ENCODE measurements at places on chromosomes 7 and 10. TPM values are rescaled to one million over a fixed set of nuclear protein-coding genes. Genes with fewer than 3 reads are reported as not detected.

GRCh38 chr7:107224374-107225223 is 55.8 kb downstream of the HBP1 start:
- no peak for DNase-seq

DNA sequence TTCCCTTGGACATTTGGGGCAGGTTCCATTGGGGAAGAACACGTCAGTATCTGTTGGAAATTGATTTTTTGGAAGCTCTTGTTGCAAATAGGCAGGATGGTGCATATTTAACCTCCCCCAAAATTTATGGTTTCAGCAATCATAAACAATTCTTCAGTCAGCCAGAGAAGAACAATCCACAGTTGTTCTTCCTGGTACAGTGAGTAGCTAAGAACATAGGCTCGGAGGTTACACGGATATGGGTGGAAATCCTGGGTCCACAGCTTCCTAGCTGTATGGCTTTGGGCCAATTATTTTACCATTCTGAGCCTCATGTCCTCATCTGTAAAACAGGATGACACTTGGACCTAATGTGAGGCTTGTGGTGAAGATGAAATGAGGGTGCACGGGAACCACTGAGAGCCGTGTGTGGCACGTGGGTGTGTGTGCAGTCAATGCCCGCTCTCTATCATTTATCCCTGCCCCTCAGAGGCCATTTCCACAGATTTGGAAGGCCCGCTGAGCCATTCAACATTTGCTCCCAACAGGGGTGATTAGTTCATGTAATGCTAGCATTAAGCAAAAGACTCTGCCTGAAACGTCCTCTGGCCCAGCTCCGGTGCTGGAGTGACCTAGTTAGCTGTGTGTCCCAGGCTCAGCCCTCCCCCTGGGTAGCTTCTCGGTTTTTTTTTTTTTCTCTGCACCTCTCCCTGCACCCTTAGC is 9.7 kb downstream of the CAMK1D start:
- no peak for DNase-seq

DNA sequence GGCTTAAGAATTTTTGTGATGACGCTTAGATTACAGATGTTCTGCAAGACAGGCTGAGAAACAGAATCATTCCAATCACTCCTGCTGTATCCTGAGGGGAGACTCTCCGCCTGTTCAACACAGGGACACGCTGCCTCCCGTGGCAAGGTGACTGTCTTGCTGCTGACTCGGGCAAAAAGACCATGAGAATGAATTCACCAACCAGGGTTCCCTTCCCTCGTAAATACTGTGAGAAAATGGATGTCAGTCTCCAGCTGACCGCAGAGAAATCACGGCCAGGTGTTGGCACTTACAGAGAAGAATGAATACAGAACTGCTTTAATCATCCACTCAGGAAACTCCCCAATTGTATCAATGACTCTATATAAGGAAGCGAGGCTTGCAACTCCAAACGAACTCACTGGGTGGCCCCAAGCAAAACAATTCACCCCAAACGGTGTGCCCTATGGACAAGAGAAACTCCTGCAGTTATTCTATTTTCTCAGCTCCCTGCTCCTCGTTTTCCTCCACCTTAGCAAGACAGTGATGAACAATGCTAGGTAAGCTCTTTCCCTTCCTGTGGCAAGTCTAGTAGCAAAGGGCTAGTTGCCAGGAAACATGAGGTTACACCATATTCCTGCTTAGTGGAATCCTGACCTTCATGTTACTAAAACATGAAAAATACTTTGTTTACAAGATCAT is 22.8 kb downstream of the GNA12 start:
- DNase-seq = peak; percentile 50

AGMO gene
- polyA plus RNA-seq = 0.10 TPM

GRCh38 chr10:96986200-96986856 is 154.2 kb downstream of the LCOR start:
- DNase-seq = no peak

DNA sequence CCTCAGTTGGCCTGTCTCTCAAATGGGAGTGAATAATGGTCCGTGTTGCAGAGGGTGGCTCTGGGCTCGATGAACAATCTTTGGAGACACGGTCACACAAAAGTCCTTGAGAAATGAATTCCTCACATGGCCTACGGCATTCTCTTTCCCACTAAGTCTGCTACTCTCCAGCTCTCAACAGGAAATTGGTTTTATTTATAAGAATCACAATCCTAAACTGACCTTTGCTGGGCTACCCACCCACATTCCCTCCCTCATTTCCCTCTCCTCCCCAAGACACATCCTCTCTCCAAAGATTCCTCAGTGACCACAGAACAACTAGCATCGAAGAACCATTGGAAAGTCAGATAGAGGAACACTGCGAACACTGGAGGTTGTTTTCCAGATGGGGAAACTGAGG is 4.7 kb downstream of the AFAP1L2 start:
- no peak for DNase-seq

INA gene
- polyA plus RNA-seq = 6.6 TPM

- DNase-seq = peak; percentile 7
Observed at GRCh38 chr10:126014309-126014708, 117.9 kb downstream of the FANK1 start.

GRCh38 chr7:78326189-78326588 is 527.6 kb downstream of the PHTF2 start:
- DNase-seq = peak; percentile 3

Data from AG04450 (cell line).